ENCODE measurements at places on chromosomes 13 and 19. TPM values are rescaled to one million over a fixed set of nuclear protein-coding genes. Genes with fewer than 3 reads are reported as not detected.
A peak's percentile ranks its signal among the peaks of the same experiment; 100 is the strongest.

IGFL1 gene
- total RNA-seq: not detected

MISP3 gene
- total RNA-seq: 3.5 TPM

FLT1 gene
- total RNA-seq: 42.6 TPM

- no peak overlapping the region for H3K4me3 ChIP-seq
- H3K36me3 ChIP-seq: no peaks in the 10 kb centered on the region
- H3K27ac ChIP-seq: no peak overlapping the region
- no peaks in the 10 kb centered on the region for H3K4me1 ChIP-seq
- no peak for DNase-seq
These were observed 15.2 kb upstream of the TSC22D1 start for GRCh38 chr13:44591316-44591715.

C13orf46 gene
- total RNA-seq: 0.09 TPM

DNA sequence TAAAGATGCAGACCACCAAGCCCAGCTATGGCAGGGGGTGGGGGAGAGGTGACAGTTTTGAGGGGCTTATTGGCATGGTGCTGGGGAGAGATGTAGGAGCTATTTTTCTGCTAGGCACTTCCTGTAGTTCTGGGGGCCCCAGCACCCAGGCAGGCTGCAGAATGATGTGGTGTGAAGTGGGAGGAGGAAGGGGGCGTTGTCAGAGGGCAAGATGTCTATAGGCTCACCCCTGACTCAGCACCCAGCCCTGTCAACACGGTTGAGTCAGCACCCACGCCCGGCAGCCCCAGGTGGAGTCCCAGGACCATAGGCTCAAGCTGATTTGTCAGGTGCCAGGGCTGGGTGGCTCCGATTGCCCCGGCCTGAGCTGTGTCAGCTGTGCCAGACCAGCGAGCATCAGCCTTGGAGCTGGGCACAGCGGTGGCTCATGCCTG is 5.8 kb downstream of the KLF2 start:
- no peaks in the 10 kb centered on the region for H3K27me3 ChIP-seq
- H3K4me3 ChIP-seq: no peak overlapping the region
- no peaks in the 10 kb centered on the region for H3K4me1 ChIP-seq

DNA sequence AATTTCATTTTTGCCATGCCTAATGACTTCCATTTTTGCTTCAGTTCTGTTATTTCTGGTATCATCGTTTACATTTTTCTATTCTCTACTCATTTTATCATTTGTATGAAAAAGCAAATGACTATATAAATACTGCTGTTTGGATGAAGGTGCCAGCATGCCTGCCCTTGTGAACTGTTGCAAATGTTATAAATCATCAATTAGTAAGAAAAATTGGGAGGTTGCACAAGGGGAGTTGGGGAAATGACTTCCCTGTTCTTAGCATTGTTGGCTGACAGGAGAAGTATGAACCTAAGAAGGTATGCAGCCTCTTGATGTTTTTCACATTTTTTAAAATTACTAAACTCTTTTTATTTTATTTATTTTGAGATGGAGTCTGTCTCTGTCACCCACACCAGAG is 15.1 kb downstream of the SAFB start:
- H3K4me1 ChIP-seq: peaks cover 62% of the 10 kb centered on the region
- H3K4me3 ChIP-seq: no peak overlapping the region
- DNase-seq: peak; percentile 62

DNA sequence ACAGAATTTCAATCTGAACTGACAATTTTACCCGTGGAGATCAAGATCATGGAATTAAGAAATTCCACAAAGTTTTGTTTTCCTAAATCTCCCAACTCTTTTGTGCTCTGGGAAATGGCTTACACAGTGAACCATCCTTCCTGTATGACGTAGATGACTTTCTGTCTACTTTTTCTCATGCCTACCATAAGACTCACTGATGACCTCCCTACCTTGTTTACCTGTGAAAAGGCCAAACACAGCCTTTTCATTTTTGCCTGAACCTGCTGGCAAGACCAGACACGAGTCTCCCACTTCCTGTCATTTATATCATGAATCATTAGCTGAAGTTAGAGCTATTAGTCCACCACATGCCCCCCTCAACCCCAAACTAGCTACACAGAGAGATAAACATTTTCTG is 4.6 kb upstream of the KBTBD6 start:
- H3K27me3 ChIP-seq: no peaks in the 10 kb centered on the region
- DNase-seq: no peak
- no peak overlapping the region for H3K4me3 ChIP-seq
- H3K27ac ChIP-seq: no peak overlapping the region
- H3K36me3 ChIP-seq: no peaks in the 10 kb centered on the region

ZNF534 gene
- not detected for total RNA-seq

DNA sequence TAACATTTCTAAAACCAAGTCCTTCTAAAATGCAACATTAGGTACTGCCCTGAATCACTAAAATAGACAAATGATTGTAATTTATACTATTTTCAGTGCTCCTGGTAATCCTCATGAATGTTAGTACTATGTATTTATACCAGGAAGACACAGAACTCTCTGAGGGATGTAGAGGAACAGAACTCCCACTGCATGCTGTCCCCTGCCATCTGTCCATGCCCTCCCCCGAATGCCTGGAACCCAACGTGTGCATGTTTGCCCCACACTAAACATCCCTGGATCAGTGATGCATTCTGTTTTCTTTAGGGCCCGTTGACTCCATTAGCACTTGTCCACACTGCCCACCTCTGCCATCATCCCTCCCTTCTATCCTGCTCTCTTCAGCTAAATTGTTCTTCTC is 26.5 kb downstream of the ENOX1 start:
- H3K4me3 ChIP-seq: no peak overlapping the region
- H3K36me3 ChIP-seq: no peaks in the 10 kb centered on the region
- no peaks in the 10 kb centered on the region for H3K4me1 ChIP-seq
- no peak for DNase-seq
- no peak overlapping the region for H3K27ac ChIP-seq
- no peaks in the 10 kb centered on the region for H3K27me3 ChIP-seq

NLRP7 gene
- total RNA-seq: not detected

DNA sequence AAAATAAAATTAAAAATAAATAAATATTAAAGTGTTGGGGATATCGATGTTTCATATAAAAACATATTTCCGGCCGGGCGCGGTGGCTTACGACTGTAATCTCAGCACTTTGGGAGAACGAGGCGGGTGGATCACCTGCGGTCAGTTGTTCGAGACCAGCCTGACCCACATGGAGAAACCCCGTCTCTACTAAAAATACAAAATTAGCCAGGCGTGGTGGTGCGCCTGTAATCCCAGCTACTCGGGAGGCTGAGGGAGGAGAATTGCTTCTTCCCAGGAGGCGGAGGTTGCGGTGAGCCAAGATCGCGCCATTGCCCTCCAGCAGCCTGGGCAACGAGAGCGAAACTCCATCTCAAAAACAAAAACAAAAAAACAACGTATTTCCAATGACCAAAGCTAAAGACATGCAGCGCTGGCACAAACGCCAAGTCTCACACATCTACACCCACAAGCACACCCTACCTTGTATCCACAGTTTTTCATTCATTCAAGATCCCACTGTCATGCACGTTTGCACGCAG is 907 bp downstream of the ZNF569 start:
- peaks cover 16% of the 10 kb centered on the region for H3K4me1 ChIP-seq
- H3K27me3 ChIP-seq: no peaks in the 10 kb centered on the region
- peak overlapping the region; percentile 85 for H3K27ac ChIP-seq
- peak overlapping the region; percentile 82 for H3K4me3 ChIP-seq
- DNase-seq: no peak

DNA sequence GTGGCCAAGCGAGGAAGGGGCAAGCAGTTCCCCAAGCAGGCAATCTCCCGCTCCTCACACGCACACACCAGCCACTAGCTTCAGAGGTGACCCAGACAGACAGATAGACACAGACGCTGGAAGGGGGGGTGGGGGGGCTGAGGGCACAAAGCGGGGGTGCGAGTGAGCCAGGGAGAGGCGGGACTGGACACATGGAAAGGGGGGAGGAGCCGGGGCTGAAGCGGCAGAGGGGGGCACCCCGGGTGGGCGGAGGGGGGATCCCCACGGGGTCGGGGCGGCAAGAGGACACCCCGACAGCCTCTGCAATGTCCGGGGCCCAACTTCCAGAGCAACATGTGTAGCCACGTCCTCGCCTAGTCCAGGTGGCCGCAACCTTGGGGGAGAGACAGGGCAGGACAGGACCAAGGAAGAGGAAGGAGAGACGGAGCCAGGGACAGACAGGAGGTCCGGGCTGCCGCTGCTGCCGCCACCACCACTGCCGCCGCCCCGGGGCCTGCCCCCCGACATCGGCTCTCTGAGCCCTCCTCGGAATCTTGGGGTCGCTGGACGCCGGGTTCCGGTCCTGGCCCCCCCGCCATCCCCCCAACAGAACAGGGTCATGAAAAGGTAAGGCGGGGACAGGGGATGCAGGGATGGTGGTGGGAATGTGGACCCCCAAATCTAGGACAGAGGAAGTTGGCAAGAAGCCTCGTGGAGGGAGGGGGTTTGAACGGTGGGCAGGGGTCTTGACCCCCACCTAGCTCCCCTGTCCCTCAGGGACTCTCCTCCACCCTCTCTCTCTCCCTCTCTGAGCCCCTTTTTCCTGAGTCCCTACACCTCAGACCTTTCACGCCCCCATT is 1.1 kb downstream of the GRIN2D start:
- H3K36me3 ChIP-seq: no peaks in the 10 kb centered on the region
- peaks cover 40% of the 10 kb centered on the region for H3K27me3 ChIP-seq

GRCh38 chr19:16316506-16316882 is 8.1 kb upstream of the KLF2 start:
- no peak for DNase-seq
- H3K4me3 ChIP-seq: no peak overlapping the region
- peaks cover 10% of the 10 kb centered on the region for H3K4me1 ChIP-seq
- peak overlapping the region; percentile 40 for H3K27ac ChIP-seq
- H3K27me3 ChIP-seq: no peaks in the 10 kb centered on the region

OR10H1 gene
- total RNA-seq: not detected

- peaks cover 9% of the 10 kb centered on the region for H3K4me1 ChIP-seq
- H3K27ac ChIP-seq: no peak overlapping the region
- no peak overlapping the region for H3K4me3 ChIP-seq
- no peaks in the 10 kb centered on the region for H3K36me3 ChIP-seq
- H3K27me3 ChIP-seq: no peaks in the 10 kb centered on the region
- DNase-seq: no peak
These were observed 97.7 kb downstream of the GNG7 start for GRCh38 chr19:2604747-2605329.

DNA sequence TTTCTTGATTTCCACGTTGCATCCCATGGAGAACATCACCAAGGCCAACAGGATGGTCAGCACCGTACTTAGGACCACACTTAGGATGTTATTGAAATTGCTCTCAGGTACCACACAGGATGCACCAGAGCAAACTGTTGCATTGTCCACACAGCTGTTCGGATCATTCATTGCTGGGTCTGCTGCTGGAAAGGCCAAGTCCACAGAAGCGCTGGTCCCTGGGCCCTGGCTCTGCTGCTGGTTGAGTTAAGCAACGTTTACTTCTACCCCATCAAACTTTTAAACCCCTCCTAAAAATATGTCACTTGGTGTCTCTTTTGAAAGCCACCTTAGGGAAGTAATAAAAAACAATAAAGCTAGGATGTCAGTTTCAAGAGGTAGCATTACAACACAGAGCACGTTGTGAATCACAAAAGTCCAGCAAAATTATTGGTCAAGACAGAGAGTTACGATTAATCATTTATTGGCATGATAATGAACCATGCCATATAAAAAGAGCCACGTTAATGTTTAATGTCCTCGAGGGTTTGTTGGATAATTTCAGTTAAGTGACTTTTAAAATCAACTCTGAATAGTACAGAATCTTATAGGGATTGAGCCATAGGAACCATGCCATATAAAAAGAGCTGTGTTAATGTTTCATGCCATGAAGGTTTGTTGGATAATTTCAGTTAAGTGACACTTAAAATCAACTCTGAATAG is at the start of gene SLC10A2:
Gene SLC10A2 (minus strand): TSS at position 339 of the 702 bp plus-strand sequence. CDS start 168 bp downstream, at position 171.
- H3K27me3 ChIP-seq: no peaks in the 10 kb centered on the region
- H3K4me1 ChIP-seq: no peaks in the 10 kb centered on the region
- no peaks in the 10 kb centered on the region for H3K36me3 ChIP-seq
- H3K27ac ChIP-seq: no peak within 1 kb of the TSS

DNA sequence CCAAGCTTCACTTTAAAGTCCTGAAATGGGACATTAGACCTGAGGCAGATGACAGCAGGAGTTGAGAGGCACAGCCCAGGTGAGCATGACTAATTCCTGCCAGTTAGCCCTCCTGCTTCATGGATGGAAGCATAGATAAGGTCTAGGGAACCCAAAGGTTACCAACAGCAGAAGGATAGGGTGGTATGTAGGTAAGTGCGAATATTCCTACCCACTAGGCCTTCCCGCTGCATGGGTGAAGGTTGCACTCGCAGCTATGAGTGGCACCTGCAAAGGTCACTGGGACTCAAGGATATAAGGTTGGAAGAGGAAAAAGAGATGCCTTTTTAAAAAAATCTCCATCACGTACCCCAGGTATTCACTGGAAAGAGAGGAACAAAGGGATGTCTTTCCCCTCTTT is 12.2 kb upstream of the MLLT1 start:
- H3K36me3 ChIP-seq: no peaks in the 10 kb centered on the region
- H3K4me1 ChIP-seq: no peaks in the 10 kb centered on the region
- H3K27me3 ChIP-seq: no peaks in the 10 kb centered on the region
- no peak overlapping the region for H3K27ac ChIP-seq

DNA sequence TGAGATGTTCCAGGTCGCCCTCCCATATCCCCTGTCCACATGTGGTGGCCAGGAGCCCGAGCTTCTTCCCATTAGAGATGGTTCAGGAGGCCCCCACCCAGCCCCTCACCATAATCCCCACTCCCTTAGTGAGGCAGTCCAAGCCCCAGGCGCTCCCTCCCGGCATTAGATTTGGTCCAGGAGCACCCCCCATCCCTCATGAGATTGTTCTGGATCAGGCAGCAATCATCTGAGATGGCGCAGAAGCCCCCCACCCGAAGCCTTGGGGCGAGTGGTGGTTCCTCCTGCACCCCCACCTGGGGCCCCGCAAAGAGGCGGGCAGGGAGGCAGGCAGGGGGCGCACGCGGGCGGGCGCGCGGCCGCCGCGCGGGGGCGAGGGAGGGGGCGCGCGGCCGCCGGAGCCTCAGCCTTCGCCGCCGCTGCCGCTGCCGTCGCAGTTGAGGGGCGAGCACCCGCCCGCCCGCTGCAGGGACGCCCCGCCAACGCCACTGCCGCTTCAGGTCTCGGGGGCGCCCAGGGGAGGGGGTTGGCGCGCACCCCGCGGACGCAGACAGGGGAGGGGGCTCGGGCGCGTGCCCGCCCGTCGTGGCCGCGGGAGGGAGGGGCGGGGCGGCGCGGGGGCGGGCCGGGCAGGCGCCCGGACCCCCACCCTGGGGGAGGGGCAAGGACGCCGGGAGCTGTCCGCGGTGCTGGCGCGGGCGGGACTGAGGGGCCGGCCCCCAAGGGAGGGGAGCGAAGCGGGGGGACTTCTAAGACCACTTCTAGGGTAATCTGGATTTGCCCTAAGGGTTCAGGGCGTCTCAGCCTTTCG is 46.4 kb upstream of the SHKBP1 start:
- no peaks in the 10 kb centered on the region for H3K27me3 ChIP-seq
- peaks cover 8% of the 10 kb centered on the region for H3K4me1 ChIP-seq
- peak; percentile 26 for DNase-seq
- no peak overlapping the region for H3K4me3 ChIP-seq
- H3K36me3 ChIP-seq: no peaks in the 10 kb centered on the region

FSTL3 gene
- total RNA-seq: 137 TPM

Data from adrenal gland (tissue), 19 donors.